ENCODE measurements at places on chromosomes 12 and 14.

- DNase-seq = no peak
These were observed 51.8 kb downstream of the SCAF11 start for GRCh38 chr12:45938566-45938965.

- no peak for DNase-seq
These were observed 30.3 kb downstream of the ZNF605 start for GRCh38 chr12:132925597-132926414.

DNA sequence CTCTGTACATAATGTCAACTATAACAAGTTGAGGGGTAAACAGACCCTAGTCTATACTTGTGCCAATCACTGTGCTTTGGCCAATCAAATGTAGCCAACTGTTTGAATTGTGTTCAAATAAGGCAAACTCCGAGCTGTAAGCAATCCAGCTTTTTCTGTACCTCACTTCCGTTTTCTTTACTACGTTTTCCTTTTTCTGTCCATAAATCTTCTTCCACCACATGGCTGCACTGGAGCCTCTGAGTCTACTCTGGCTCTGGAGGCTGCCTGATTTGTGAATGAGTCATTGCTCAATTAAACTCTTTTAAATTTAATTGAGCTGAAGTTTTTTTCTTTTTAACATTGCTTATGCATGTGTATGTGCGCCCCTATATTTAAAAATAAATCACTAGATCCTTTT lies 29.7 kb downstream of the CLEC1A start:
- no peak for DNase-seq

GRCh38 chr12:569091-569676 lies 94.1 kb downstream of the NINJ2 start:
- no peak for DNase-seq

GRCh38 chr12:106434526-106434925 lies 77.0 kb downstream of the POLR3B start:
- DNase-seq = no peak

- DNase-seq = no peak
These were observed 11.3 kb upstream of the KCNH3 start for GRCh38 chr12:49527361-49528130.

DNA sequence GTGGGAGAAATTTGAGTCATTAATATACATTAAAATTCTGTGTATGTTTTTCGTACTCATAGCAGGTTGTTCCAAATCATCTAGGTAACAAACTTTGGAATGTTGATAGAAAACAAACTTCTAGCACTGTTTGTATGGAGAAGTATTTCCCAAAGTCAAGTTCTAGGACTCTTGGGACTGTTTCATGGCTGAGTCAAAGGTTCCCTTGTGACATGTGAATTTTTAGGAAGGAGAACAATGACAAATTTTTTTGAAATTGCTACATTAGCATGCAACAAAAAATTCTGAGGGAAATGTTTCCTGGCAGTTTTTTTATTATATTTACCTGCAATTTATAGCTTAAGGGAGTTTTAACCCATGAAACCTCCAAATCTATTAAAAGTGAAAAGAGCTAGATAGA lies 73.8 kb downstream of the RASSF8 start:
- no peak for DNase-seq

All from lower leg skin (tissue), 4 donors.